ENCODE measurements at places on chromosomes 1 and 21. TPM values are rescaled to one million over a fixed set of nuclear protein-coding genes. Genes with fewer than 3 reads are reported as not detected.

The C1orf185 gene
- not detected for polyA plus RNA-seq

The BCL2L15 gene
- 0.36 TPM for polyA plus RNA-seq

The AADACL3 gene
- polyA plus RNA-seq = not detected

The PDZK1 gene
- polyA plus RNA-seq = 1.6 TPM

The RXFP4 gene
- 0.23 TPM for polyA plus RNA-seq

The MAN1A2 gene
- polyA plus RNA-seq = 20.9 TPM

The S100A16 gene
- polyA plus RNA-seq = 57.5 TPM

The PRAMEF10 gene
- not detected for polyA plus RNA-seq

The APCS gene
- polyA plus RNA-seq = not detected

The LEPROT gene
- 64.0 TPM for polyA plus RNA-seq

The UBE2G2 gene
- polyA plus RNA-seq = 74.3 TPM

All from muscle of leg (tissue), 16 donors.